ENCODE measurements at places on chromosomes 12 and 14.

GRCh38 chr14:62347562-62348011, 585.4 kb downstream of the SNAPC1 start:
- DNase-seq: no peak

- no peak for DNase-seq
Observed at GRCh38 chr12:31521964-31522363, 69.0 kb downstream of the DENND5B start.

DNA sequence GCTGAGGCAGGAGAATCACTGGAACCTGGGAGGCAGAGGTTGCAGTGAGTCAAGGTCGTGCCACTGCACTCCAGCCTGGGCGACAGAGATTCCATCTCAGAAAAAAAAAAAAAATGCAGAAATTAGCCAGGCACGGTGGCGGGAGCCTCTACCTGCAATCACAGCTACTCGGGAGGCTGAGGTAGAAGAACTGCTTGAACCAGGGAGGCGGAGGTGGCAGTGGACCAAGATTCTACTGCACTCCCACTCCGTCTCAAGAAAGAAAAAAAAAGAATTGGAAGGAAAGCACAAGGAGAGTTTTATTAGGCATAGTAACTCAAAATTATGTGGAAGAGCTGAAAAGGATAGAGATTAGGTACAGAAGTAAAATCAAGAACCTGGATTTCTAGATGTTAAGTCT, 20.8 kb upstream of the AMHR2 start:
- DNase-seq: no peak

DNA sequence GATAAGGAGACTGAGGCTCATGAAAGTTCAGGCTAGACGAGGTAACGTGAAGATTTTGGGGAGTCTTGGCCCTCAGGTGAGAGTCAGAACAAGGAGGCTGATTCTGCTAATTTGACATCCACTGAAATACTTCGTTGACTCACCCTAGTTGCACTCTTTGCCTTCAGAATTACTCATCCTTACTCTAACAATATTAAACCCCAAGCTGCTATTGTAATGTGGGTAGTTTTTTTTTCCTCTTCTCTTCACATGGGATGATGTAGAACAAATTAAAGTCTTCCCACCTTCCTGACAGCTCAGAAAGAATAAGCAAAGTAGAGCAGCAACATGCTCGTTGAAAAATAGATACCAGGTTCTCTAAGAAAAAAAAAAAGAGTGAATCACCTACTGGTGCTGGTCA, 22.0 kb upstream of the SRRM4 start:
- no peak for DNase-seq

DNA sequence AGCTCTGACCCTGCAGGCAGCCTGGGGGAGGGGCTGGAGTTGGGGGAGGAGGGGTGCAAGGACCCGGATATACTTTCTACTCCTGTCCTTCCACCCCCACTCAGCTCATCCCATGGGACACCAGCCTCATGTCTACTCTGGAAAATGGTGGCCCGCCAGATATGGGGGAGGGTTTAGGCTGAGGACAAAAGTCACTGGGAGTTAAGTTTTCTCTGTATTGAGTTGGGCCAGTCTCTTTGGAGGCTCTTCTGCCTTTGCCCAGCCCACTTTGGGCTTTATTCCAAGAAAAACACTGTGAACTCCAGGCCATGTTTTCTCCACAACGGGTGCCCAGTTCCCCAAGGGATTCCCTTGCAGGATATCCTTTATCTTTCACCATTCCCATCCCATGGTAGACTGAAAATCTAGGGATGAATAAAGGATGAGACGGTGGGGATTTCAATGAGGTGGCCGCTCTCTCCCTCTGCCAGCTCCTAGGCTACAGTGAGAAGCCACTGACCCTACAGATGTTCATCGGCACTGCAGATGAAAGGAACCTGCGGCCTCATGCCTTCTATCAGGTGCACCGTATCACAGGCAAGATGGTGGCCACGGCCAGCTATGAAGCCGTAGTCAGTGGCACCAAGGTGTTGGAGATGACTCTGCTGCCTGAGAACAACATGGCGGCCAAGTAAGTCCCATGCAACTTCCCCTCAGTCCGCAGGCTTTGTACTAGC, 4.9 kb downstream of the NFATC4 start:
- DNase-seq: no peak

- no peak for DNase-seq
Observed at GRCh38 chr14:88044776-88045446, 40.0 kb downstream of the GPR65 start.

DNA sequence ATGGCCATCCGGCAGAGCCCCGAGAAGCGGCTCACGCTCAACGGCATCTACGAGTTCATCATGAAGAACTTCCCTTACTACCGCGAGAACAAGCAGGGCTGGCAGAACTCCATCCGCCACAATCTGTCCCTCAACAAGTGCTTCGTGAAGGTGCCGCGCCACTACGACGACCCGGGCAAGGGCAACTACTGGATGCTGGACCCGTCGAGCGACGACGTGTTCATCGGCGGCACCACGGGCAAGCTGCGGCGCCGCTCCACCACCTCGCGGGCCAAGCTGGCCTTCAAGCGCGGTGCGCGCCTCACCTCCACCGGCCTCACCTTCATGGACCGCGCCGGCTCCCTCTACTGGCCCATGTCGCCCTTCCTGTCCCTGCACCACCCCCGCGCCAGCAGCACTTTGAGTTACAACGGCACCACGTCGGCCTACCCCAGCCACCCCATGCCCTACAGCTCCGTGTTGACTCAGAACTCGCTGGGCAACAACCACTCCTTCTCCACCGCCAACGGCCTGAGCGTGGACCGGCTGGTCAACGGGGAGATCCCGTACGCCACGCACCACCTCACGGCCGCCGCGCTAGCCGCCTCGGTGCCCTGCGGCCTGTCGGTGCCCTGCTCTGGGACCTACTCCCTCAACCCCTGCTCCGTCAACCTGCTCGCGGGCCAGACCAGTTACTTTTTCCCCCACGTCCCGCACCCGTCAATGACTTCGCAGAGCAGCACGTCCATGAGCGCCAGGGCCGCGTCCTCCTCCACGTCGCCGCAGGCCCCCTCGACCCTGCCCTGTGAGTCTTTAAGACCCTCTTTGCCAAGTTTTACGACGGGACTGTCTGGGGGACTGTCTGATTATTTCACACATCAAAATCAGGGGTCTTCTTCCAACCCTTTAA, 1.5 kb downstream of the FOXG1 start:
- no peak for DNase-seq

DNA sequence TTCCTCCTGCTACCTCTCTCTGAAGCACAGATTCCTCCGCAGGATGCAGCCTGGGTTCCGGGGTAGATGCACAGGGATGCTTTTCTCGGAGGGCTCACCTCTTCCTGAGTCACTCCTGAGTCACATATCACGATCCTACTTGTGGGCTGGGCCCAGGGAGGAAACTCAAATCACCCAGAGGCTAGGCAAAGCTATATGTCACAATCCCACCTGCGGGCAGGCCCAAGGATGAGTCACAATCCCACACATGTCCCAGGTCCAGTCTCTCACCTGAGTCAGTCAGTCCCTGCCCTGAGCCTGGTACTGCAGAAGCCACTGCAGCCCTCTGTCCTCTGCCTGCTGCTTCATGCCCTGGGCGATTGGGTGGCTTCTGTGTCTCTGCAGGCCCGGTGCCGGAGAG, 149.0 kb upstream of the GSC start:
- DNase-seq: no peak

DNA sequence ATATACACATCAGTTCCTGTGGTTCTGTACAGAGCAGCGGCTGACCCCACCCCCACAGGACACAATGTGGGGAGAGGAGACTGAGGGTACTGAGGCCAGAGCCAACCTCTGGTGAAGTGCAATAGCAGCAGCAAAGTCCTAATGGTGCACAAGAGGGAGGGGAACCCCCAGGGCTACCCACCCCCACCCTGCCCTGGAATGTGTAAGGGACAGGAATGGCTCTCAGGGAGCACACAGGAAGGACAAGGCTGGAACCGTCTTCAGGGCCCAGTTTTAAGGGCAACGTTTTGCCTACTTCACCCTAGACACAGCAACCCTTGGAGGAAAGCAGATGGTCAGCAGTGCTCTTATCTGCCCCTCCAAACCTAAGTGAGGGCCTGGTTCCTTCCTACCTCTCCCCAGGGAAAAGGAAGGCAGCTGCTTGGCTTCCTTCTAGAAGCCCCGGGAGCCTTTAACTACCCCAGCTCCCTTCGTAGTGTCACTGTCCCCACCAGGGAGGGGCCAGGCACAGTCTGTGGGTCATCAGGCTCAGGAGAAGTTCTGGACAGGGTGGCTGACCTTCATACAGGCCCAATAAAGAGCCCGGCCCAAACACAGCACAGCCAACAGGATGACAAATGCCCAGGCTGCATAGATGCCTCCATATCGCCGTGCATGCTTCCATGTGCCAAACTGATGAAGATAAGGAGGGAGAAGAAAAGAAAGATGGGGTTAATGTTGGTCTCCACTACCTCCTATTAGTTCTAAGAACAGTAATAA, 3.0 kb downstream of the PIP4P1 start:
- DNase-seq: no peak

DNA sequence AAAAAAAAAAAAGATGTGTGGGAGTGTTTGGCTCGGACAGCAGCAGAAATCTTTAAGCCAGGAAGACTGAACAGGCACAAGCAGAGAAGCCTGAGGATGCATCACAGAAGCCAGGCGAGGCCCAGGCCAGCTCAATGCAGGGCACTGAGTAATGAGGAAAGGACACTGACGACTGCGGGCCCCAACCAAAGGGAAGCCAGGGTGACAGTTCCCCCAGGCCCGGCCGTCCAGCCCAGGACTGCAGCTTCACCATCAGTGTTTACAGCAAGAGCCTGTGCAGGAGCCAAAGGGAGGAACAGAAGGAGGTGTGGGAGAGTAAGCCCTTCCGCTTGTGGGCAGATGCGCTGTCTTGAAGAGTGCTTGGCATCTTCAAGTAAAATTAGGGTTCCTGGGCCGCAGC, 205.3 kb upstream of the SFSWAP start:
- no peak for DNase-seq

DNA sequence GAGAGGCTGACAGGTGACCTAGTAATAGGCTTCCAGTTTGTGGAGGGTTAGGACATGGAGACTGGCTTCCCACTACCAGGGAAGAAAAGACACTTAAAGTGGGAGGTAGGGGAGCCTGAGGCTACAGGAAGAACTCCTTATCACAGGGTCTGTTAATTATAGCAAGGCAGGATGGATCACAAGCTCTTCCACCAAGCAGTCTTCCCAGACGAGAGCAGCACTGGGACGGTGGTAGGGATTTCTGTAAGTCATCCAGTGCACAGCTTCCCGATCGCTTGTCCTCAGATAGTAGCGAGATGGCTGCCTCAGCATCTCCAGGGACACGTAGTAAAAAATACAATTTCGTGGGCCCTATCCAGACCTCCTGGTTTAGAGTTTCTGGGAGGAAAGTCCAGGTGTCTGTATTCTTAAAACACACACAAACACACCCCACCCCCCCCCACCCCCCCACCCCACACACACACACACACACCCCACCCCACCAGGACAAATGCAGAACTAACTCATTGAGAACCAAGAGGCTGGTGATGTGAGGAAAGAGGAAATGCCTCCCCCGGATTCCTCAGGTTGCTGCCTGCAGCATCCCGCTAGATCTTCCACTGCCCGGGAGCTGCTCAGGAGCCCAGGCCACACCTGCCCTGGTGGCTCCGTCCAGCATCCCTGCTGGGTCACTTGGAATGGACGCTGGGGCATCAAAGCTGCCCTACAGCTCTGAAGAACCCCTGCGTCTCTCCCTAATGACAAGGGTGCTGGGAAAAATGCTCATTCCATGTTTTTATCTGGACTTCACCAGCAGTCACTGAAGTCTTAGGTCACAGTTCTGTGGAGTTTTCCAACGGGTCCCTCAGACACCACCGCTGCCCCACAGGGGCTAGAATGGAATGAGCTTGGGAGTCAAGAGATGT, 307.2 kb downstream of the CACNA1C start:
- DNase-seq: no peak

GRCh38 chr12:47744005-47744651, 14.6 kb downstream of the RAPGEF3 start:
- DNase-seq: peak; percentile 47

DNA sequence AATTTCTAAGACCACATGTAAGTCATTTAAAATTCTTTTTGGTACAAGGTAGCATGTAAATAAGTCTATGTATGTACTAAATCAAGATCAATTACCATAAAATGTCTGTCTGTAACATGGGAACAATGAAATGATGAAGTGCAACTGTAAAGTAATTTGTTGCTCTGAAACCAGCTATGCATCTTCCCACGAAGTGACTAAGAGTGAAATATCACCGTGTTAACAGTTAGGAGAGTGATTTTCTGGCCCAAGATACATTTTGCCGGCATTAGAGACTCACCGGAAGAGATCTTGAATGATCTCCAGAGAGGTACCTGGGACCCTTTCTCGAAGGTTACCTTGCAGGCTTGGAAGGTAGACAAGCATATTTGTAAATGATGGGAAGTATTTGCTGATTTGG, 105.8 kb downstream of the SAMD4A start:
- no peak for DNase-seq

- no peak for DNase-seq
Observed at GRCh38 chr12:113853491-113853890, 112.6 kb downstream of the RBM19 start.

DNA sequence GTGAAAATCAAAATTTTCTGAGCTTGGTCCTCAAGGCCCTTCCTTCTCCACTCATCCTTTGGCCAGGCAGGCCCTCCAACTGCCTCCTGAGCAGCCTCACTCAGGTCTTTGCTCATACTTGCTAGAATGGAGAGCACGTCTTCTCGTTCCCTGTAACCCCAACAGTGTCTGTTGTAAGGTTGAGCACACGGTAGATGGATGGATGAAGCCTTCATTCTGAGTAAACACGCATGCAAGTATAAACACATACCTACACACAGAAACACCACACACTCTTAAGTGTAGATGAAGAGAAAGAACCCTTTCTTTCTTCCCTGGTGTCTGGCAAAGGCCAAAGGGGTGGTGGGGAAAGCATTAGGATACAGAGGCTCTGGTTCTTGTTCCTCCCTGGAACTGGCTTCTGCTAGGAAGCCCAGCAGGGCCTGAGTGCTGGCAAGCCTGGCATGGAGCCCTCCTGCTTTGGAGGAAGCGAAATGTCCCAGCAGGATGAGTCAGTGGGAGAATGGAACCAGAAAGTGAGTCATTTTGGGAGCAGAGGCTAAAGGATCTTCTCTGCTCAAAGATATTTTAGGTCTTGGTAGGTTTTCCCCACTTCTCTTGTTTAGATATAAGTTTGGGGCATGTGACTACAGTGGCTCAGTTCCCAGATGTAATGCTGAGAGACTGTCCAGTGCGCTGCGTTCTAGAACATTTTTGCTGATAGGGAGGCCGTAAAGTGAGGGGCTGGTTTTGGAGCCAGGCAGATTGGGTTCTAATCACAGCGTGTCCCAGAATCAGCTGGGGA, 127.4 kb downstream of the CACNA1C start:
- DNase-seq: no peak

DNA sequence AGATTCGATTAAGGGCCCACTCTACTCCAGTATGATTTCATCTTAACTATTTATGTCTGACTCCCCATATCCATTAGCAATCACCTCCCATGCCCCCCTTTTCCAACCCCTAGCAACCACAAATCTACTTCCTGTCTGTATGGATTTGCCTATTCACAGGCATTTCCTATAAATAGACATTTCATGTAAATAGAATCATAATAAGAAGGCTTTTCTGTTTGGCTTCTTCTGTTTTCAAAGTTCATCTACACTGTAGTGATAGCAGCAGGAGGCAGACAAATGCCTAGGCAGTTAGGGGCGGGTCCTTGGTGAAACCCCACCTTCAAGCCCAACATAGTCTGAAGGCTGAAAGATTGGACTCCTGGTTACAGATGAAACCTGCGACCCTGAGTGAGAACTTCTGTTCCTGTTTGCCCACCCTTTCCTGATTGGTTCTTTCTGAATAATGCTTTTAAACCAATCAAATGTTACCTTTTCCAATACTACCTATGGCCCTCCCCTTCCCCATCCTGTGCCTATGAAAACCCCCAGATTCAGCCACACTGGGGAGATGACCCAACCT, 62.1 kb upstream of the HECTD1 start:
- DNase-seq: no peak
